ENCODE measurements at places on chromosomes 13 and 19. TPM values are rescaled to one million over a fixed set of nuclear protein-coding genes. Genes with fewer than 3 reads are reported as not detected.

The LILRA1 gene
- 0.22 TPM for total RNA-seq

The ARHGAP33 gene
- 3.8 TPM for total RNA-seq

The ZNF616 gene
- total RNA-seq = 5.6 TPM

The SOX1 gene
- total RNA-seq = not detected

The MAMSTR gene
- total RNA-seq = 1.8 TPM
